ENCODE measurements at places on chromosomes 6 and 20.

- DNase-seq = no peak
These were observed 105.6 kb downstream of the PREX1 start for GRCh38 chr20:48722002-48722731.

- DNase-seq = no peak
These were observed 2.9 kb upstream of the SOD2 start for GRCh38 chr6:159695984-159696383.

- DNase-seq = no peak
These were observed 98.6 kb upstream of the RNF24 start for GRCh38 chr20:4113615-4114603.

GRCh38 chr6:50128420-50129005, 78.8 kb upstream of the DEFB112 start:
- DNase-seq = no peak

DNA sequence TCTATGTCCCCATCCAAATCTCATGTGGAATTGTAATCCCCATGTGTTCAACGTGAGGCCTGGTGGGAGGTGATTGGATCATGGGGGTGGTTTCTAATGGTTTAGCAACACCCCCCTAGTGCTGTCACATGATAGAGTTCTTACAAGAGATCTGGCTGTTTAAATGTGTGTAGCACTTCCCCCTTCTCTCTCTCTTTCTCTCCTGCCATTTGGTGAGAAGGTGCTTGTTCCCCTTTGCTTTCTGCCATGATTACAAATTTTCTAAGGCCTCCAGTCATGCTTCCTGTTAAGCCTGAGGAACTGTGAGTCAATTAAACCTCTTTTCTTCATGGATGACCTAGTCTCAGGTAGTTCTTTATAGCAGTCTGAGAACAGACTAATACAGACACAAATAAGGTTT, 165.4 kb downstream of the OGFRL1 start:
- DNase-seq = no peak

Data from activated T-cell treated with anti-CD3 and anti-CD28 coated beads for 48 hours (primary cell).